ENCODE measurements at places on chromosomes 1 and 21.

- peak; percentile 57 for DNase-seq
Measured at GRCh38 chr1:36342426-36343185, 19.2 kb upstream of the EVA1B start.

- DNase-seq = no peak
Measured at GRCh38 chr1:222037720-222038119, 295.8 kb upstream of the DUSP10 start.

- no peak for DNase-seq
Measured at GRCh38 chr21:46191686-46192575, 7.7 kb upstream of the SPATC1L start.

DNA sequence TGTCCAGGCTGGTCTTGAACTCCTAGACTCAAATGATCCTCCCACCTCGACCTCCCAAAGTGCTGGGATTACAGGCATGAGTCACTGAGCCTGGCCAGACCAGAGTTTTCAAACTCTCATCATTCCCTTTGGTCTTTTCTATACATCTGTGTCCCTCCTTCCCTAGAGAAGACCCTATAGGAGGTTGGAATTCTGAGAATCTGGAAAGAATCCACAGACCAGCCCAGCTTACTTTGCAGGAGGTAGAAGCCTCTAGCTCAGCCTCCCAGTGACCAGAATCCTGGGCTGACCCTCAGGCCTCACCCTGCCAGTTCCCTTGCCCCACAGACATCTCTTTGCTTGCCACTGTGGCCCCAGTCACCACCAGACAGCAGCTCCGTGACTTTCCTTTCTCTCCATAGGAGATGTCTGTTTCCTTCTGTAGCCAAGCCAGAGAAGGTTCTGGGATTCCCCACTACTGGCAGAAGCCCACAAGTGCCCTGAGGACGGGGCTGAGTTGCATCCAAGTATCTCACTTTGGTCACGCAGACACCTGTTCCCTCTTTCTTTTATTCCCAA, 34.7 kb upstream of the KHDRBS1 start:
- no peak for DNase-seq

- DNase-seq = no peak
Measured at GRCh38 chr1:201006450-201006849, 17.1 kb downstream of the KIF21B start.

- DNase-seq = no peak
Measured at GRCh38 chr1:220370041-220370700, 97.9 kb upstream of the RAB3GAP2 start.

GRCh38 chr1:54453022-54453421, 46.8 kb upstream of the SSBP3 start:
- DNase-seq = no peak

DNA sequence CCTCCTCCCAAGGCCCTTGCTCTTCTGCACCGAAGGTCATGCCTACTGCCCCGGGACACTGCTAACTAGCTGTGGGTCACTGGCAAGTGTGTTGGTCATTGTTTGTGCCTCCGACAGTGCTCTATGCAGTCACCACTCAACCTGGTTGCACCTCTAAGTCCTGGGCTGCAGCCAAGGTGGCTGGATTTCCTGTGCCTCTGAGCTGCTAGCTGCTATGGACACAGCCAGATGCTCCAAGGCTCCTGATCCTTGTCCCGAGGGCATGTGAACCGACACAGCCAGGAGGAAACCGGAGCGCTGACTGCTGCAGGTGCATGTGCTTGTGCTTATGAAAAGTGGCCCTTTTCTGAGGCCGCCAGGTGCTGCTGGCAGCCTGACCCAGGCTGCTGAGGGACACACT, 14.7 kb upstream of the SPOCD1 start:
- no peak for DNase-seq

DNA sequence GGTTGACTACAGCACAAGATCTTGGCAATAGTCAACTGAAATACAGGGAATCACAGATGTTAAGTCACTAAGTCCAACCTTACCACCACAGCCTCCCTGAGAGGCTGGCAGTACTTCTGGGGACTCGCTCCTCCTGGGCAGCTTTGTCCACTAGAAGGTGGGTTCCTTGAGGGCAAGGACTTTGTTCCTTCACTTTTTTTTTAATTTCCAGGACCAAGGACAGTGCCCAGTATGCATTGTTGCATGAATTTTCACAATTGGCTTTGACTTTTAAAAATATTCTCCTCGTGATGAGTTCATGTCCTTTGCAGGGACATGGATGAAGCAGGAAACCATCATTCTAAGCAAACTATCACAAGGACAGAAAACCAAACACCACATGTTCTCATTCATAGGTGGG, 96.7 kb upstream of the IGSF21 start:
- no peak for DNase-seq
